ENCODE measurements at places on chromosomes 2 and 18.

- no peak for DNase-seq
These were observed 100.3 kb downstream of the DPP10 start for GRCh38 chr2:114542695-114543094.

DNA sequence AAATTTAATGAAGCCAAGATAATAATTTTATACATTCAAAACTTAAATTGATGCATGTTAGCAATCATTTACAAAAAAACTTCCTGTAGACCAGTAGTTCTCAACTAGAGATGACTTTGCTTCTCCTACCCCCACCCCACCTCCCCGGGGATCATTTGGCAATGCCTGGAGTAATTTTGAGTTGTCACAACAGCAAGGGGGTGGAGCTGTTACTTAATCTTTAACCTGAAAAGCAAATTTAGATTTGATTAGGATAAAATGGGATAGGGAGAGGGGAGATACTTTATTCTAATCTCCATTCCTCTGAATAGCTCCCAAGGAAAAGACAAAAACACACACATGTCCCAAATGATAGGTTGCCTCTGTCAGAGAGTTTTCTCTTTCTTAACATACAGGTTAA, 4.2 kb downstream of the SLC40A1 start:
- no peak for DNase-seq

- DNase-seq = no peak
These were observed 377.7 kb downstream of the TDRD15 start for GRCh38 chr2:21501376-21502027.

DNA sequence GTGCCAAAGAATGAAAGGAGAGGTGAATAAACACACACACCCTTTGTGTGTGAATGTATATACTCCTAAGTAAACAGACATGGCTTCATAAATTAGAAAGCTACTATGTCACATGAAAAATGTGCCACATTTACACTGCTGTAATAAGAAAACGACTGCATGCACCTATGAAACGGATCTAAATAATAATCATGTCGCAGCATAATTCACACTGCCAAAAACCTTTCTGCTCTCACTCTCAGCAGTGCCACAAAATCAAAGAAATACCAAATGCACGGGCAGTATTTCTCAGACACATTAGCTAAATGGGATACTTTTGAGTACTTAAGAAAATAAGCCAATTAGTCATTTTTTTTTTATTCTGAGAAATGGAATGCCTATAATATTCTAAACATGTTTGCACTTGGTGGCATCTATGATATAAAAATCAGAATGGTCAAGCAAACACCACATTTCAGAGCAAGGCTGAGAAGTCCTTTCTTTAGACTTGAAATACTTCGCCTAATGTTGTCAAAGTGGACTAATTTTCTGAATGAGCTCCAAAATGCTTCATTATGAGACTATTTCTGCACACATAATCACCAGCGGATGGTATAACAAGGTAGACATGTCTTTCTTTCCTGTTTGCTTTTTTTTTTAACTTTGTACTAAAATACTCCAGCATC, 6.6 kb downstream of the BCL11A start:
- DNase-seq = no peak

- DNase-seq = no peak
These were observed 92.6 kb downstream of the ITGB1BP1 start for GRCh38 chr2:9330612-9331270.

DNA sequence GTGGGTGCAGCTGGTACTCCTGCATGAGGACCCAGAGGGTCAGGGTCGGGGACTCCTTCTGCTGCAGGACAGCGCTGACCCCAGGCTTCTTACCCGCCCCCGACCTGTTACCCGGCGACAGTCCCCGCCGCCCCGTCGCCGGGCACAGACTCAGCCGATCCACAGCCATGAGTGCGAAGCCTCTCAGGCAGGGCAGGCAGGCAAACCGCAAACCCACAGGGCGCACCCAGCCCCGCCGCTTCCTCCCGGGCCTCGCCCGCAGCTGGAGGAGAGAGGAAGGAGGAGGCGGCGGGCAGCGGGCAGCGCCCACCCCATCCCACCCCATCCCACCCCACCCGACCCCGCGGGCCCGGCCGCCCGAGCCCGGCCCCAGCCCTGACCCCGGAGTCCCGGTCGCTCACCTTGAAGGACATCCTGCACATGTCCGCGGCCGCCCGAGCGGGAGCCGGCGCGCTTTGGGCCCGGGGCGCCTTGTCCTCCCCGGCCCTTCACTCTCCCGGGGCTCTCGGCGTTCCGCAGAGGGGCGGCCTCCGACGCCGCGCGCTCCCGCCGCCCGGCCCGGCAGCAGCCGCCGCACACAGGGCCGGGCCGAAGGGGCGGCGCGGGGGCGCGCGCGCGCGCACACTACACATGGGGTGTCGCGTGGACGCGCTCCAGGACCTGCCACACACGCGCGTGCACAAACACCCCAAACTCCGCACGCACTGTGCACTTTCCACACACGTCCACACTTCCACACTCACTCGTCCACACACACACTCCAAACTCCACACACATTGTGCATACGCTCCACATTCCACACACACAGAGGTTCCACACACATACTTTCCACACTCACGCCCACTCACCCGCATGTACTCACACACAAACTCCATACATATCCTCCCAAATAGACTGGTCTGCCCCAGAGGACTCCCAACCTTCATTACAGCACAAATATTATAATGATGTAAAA, at the start of gene ANKRD29:
TSS of gene ANKRD29 (minus strand) at position 603 of the 955 bp plus-strand sequence. CDS start at position 422, 181 bp downstream.
- no peak for DNase-seq

DNA sequence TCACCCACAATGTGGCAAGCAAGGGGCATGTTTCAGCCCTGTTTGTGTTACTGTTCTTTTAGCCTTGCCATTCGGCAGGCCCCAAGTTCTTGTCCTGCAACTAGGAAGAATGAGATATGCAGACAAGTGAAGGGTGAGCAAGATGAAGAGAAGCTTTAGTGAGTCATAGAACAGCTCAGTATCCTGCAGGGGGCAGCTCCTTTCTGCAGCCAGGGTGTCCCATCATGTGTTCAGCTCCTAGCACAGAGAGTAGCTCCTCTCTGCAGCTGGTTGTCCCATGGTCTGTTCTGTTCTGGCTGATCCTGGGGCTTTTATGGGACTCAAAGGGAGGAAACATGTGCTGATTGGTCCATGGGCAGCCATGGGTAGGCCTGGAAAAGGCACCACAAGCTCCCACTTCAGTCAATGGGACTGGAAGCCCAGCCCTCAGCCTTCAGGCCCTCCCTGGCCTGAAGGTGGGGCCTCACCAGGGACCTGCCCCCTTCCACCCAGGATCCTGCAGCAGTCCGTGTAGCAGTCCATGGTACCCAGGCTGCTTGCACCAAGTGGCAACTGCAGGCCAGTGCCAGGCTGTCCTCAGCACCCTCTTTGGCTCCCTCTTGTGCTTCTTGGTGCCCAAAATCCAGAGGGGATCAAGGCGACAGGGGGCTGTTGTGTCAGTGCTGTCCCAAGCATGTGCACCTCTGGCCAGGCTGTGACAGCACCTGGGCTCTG, 326.4 kb downstream of the NR4A2 start:
- no peak for DNase-seq

DNA sequence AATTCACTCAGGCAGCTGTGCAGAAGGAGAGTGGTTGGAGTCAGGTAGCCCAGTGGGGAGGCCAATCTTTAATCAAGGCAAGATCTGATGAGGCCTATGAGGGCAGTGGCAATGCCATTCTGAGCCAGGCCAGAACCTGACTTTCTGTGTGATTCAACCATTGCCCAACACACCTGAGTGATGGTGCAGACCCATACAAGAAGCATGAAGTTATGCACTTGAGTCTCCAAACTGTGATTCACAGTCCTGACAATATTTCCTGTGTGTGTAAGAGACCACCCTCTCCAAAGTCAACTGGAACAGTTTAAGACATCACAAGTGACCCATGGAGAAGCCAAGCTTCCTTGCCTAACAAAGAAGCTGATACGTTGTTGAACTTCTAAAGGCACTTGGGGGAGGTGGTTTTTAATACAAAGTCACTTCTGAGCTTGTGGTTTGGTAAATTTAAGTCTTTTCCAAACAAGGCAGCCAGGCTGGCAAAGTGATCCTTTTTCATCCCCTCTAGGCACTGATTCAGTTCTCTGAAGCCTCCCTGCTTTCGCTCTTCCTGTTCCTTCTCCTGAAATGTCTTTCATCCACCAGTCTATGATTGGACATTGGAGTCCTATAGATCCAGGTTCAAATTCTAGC, 49.0 kb downstream of the VSNL1 start:
- DNase-seq = no peak

- DNase-seq = peak; percentile 46
These were observed 10.2 kb upstream of the MMADHC start for GRCh38 chr2:149597668-149598326.

- DNase-seq = no peak
These were observed 177.8 kb downstream of the GBX2 start for GRCh38 chr2:235990344-235990743.

GRCh38 chr2:75108937-75109482, 90.3 kb downstream of the TACR1 start:
- DNase-seq = no peak

- DNase-seq = no peak
These were observed 813.1 kb upstream of the POU3F3 start for GRCh38 chr2:104040771-104041170.

GRCh38 chr2:21890041-21890440, 766.3 kb downstream of the TDRD15 start:
- no peak for DNase-seq

GRCh38 chr2:101983486-101983885, 8.3 kb upstream of the IL1R2 start:
- DNase-seq = no peak

- DNase-seq = no peak
These were observed 3.3 kb downstream of the SKOR2 start for GRCh38 chr18:47248115-47248603.

DNA sequence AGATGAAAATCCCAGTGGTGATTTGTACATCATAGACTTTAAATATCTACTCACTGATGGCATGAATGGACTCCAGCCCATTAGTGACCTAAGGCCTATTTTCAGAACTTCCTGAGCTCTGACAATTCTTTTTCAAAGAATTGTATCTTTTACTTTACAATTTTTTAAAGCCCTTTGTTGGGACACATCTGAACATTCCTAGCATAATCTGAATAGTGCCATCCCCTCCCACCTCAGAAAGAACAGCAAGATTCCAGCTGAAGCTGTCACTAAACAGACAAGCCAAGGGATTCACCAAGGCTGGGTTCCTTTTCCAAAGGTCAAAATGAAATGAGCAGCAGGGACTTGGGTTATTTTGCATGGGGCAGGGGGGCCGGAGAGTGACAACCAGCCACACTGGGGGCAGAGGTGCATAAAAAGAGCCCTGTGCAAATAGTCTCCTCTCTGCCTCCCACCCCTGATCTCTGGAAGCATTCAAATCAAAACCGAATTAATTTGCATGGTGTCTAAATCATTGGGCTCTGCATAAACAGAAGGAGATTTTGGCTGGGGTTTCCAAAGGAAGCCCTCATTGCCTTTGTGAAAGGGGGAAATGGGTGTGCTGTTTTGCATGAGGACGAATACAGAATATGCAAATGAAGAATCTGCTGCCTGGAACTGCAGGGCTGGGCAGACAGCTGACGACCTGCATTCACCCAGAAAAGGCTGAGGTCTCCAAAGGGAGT, 17.2 kb downstream of the EPHA4 start:
- peak; percentile 10 for DNase-seq

GRCh38 chr18:44409071-44409470, 271.6 kb upstream of the SETBP1 start:
- no peak for DNase-seq

DNA sequence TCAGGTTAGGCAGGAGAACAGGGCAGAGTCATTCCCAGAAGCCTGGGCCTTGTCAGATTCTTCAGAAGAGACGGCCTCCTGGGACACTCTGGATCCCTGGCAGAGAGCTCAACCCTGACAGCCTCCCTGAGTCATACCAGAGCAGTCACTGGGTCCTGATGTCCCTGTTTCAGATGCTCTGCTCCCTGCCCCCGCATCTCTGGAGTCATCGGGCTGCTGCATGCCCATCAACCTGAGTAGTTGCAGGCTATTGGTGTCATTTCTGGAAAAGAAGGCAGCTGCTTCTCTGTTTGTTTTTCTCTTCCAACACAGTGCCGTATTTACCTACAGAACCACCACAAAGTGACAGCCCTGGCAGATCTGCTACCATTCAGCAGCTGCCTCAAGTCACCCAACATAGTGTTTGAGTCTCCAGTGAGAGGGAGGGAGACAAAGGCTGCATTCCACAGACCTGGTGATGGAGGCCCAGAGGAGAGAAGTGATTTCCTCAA, 145.1 kb downstream of the B3GNT2 start:
- no peak for DNase-seq

- DNase-seq = no peak
These were observed 14.1 kb downstream of the MERTK start for GRCh38 chr2:111912547-111912946.

DNA sequence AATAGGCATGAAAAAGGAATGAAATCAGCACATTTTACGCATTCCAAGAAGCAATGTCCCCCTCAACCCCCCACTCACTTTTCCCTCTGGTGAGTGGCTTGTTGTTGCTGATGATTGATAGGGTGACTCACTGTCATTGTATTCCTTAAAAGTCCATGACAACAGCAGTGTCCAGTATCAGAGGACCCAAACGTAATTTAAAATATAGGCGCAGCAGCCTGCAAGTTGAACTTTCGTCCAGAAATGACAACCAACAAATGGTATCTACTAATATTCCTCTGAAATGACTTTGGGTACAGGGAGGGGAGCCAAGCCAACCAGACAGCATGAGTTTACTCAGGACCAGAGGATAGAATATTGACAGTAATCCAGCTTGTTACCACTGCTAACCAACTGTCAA, 182.9 kb upstream of the SIX3 start:
- no peak for DNase-seq

DNA sequence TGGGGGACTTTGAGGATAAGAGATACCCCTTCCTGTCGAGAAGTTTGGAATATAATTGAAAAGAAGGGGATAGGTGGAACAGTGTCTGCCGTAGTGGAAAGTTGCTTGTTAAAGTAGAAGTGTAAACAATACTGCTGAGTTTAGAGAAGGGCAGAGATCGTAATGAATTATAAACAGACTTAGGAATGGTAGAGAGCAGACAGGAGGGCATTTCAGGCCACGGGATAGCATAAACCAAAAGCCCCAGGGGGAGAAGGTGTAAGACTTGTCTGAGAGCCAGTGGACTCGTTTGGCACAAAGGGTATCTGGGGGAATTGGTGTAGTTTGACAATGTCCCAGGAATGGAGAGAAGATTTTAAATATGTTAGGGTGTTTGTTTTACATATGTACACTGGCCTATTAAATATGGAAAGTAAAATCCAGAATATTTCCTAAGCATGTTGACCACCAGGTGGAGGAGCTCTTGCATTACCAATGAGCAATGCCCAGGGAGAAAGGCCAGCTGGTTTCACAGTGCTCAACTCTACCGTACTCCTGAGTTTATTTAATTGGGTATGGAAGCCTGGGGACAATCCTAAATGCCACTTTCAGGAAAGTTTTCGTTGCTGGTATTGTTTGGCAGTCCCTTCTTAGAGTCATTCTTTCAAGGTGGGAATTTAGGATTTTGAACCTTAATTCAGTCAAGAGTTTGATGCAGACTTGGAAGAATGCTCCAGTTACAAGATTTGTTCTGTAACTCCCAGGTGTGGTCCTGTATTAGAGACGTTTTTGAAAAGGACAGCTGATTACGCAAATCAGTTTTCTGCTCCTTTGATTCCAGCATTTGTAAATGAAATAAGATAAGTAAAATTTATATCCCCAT, 7.5 kb downstream of the COPS8 start:
- no peak for DNase-seq
